ENCODE measurements at places on chromosomes 2 and 18. TPM values are rescaled to one million over a fixed set of nuclear protein-coding genes. Genes with fewer than 3 reads are reported as not detected.
A peak's percentile ranks its signal among the peaks of the same experiment; 100 is the strongest.

- DNase-seq = no peak
These were observed 21.5 kb upstream of the CAB39 start for GRCh38 chr2:230691005-230691647.

DNA sequence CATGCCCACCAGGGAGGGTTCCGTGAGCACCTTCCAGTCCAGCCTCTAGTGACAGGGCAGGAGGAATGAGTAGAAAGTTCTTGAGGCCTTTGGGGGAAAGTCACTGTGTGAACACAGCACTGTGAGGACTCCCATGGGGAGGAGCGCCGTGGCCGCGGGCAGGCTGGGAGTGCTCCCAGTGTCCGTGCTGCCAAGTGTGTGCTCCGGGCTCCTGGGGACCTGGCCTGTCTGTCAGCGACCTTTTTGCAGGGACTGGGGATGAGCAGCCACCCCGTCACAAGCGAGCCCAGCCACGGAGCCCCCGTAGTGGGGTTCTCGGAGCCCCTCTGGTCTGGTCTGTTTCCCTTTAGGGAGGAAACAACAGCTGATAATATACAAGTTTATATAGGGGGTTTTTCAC, 36.8 kb downstream of the PDIA6 start:
- no peak for DNase-seq

GRCh38 chr2:88060907-88061275, 5.3 kb upstream of the KRCC1 start:
- DNase-seq = no peak

- no peak for DNase-seq
These were observed 158.4 kb downstream of the MAP2 start for GRCh38 chr2:209582281-209582680.

Gene PLEKHH2
- 31.6 TPM for total RNA-seq

- DNase-seq = no peak
These were observed 526.7 kb downstream of the RIT2 start for GRCh38 chr18:42588786-42589185.

Gene FAM210A
- 9.1 TPM for total RNA-seq

DNA sequence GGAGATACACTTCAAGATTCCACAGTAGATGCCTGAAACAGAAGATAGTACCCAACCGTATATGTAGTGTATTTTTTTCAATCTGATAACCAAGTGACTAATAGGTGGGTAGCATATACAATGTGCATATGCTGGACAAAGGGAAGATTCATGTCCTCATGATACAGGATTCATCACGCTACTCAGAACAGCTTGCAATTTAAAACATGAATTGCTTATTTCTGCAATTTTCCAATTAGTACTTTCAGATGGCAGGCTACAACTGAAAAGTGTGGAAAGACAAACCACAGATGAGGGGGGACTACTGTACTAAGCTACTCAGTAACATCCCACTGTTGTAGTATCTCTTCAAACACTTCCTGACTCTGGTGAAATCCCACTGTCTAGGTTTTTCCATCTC, 3.7 kb downstream of the IER3IP1 start:
- no peak for DNase-seq

Gene STK11IP
- total RNA-seq = 49.3 TPM

- DNase-seq = no peak
These were observed 157.4 kb downstream of the TAF4B start for GRCh38 chr18:26383454-26384270.

Gene FIGN
- 0.53 TPM for total RNA-seq

GRCh38 chr2:44937688-44938240, 3.7 kb upstream of the SIX3 start:
- DNase-seq = peak; percentile 45

DNA sequence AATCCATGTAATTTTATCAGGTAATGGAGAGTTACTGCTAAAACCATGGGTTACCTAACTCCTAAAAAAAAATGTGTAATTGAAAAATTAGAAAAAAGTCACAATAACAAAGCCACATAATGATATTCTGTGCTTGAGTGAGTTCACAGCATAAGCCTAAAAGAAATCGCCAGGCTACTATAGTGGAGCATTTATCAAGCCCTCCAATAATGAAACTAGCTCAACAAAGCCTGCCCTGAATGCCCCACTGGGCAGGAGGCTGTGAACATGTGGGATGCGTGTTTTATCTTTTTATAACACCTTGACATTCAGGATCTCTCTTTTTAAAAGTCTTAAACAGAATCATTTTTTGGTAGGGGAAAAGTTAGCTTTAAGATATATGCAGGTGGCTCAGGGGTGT, 86.3 kb downstream of the KCTD18 start:
- no peak for DNase-seq

DNA sequence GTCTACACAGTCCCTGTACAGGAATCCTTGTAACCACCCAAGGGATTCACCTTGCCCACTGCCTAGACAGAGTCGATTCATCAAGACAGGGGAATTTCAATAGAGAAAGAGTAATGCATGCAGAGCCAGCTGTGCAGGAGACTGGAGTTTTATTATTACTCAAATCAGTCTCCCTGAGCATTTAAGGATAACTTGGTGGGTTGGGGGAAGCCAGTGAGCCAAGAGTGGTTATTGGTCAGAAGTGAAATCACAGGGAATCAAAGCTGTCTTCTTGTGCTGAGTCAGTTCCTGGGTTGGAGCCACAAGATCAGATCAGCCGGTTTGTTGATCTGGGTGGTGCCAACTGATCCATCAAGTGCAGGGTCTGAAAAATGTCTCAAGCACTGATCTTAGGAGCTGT, 17.8 kb upstream of the FAM98A start:
- no peak for DNase-seq

DNA sequence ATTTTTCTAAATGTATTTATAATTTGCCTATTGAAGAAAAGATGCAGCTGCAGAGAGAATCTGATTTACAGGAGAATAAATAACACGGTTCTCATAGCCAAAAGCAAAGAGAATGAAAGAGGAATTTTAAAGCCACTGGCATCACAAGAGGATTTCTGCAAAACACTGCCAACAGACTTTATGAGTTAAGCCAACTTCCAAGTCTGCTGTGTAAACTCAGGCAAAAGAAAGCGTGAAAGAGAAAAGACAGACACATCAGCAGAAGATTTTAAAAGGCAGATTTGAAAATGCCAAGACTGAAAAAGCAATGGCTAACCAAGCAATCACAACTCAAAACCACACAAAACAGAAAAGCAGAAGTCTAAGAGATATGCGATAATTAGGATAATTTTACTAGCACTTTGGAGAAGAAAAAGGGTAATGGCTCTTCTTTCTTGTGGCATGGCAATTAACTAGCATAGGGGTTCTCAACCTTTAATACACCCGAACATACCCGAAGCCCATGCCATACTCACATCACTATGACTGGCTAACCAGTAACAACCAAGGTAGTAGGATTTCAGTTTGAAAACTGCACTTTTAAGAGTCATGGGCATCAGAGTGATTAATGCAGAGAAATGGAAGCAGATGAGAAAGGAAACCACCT, 4.9 kb downstream of the DARS1 start:
- no peak for DNase-seq

DNA sequence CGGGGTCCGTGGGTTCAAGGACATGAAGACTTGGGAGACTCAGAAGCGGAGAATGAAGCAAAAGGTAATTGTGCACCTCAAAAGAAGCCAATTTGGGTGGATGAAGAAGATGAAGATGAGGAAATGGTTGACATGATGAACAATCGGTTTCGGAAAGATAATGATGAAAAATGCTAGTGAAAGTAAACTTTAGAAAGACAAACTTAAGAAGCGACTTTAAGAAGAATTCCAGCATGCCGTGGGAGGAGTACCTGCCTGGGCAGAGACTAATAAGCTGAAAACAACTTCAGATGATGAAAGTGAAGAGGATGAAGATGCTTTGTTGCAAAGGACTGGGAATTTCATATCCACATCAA, 43.5 kb downstream of the PSTPIP2 start:
- no peak for DNase-seq

DNA sequence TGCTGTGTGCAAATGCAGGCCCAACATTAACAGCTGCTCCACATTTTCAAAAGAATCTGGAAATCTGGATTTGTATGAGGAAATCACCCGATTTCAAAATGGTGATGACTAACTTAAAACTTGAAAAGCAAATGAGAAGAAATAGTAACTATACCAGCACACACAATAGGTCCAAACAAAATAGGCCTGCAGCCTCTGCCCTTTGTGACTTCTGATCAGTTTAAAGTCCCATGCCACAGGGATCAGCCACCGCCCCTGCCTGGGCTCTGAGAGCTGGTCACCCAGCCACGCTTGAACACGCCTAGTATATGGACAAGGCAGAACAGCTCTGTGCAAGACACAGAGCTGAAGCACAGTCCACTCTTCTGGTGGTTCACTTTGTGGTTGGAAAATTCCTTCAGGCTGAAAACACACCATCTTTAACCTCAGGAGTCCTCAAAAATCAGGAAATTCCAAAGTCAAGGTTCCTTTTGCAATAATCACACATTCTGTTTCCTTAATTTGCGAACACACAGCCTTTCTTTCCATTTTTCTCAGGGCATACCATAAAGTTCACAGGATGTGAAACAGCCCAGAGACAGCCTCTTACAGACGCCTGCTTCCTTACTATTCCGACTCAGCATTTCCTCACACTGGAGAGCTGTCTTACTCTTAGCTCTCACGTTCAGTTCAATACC, 150.1 kb upstream of the RIOK3 start:
- DNase-seq = no peak

DNA sequence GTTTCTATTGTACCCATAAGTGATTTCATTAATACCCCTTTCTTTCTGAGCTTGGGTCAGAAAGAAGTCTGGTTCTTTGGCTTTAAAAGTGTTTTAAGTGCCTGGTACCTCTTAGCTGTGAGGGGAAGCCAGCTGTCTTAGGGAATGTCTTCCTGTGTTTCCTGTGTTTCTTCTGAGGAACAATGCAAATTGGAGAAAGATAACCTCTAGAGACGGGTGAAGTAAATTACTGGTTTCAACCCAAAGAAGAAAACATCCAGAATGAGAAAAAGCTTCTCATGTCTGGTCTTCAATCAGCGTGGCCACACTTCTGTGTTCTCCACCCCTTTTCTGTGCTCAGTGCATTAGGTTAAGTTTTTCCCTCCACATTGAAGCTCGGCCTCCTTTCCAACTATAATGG, 10.2 kb upstream of the CHN1 start:
- no peak for DNase-seq

GRCh38 chr2:7427293-7428060, 510.3 kb downstream of the RNF144A start:
- DNase-seq = peak; percentile 53

- DNase-seq = no peak
These were observed 28.2 kb upstream of the NFATC1 start for GRCh38 chr18:79367480-79367879.

Gene SCYGR3
- not detected for total RNA-seq

- no peak for DNase-seq
These were observed 20.6 kb downstream of the MPPE1 start for GRCh38 chr18:11887328-11888128.

Gene CYTIP
- 182 TPM for total RNA-seq

DNA sequence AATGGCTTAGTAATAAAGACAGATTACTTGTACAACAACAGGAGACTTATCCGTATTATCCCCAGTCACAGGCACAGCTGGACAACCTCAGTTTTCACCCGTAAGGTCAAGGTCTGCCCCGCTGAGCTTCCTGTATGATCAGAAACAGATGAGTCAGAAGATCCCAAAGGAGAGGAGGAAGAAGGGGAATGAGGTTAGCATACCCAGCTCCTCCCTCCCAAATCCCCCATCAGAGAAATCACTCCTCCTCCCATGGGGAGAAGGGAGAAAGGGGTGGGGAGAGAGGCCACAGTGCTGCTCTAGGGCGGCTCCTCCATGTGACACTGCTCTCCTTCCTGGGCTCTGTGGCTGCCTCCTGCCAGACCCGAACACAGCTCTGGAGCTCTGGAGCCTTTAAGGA, 53.8 kb upstream of the SPTBN1 start:
- DNase-seq = no peak

Gene COLEC11
- total RNA-seq = 1.1 TPM

Gene ROCK1
- total RNA-seq = 111 TPM

DNA sequence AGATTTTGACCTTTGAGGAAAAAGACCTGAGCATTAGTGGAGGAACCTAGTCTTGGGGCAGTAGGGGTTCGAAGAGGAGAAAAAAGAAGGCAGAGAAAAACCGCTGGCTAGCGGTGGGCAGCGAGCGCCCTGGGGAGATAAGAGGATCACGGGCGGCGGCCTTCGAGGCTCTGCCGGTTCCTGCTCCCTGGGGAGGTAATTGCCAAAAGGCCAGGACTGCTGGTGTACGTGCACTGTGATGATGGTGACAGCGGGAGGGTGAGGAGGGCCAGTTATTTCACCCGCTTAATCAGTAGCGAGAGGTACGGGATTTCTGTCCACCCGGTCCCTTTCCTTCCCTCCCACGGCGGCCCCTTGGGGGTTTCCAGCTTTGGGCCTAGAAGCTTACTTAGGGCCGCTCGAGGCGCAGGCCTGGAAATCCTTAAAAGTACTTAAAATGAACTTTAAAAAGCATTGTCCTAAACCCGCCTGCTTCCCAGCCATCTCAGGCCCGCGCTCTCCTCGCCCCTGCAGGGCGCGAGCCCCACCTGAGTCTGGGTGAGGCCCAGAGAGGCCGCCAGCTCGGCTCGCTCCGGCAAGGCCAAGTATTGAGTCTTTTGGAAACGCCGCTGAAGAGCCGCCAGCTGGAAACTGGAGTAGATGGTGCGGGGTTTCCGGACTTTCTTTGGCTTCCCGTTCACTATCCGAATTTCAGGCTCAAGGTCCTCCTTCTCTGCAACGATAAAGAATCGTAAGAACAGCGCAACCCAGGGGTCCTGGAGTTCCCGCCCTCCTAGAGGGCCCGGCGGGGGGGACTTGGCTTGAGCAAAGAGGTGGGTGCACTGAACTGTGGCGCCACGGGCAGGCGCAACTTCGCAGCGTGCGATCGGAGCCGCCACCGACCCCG, 1.5 kb downstream of the DLX2 start:
- no peak for DNase-seq

DNA sequence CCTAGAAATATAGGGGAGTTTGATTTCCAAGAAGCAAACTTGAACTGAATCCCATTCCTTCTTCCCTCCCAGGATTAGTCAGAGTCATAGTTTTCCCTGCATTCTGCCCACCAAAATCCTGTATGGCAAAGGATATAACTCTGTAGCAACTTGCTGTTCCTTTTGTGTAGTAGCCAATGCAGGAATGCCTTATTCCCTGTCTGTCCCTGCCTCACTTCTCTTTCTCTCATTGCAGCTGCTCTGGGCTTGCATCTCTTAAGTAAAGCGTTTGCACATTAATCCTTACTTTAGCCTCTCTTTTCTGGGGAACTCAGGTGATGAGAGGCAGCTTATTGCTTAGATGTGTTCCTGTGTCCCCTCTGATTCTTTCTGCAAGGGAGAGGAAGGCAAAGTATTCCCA, 333.1 kb upstream of the VWC2L start:
- DNase-seq = no peak

Gene BUB1
- 5.8 TPM for total RNA-seq

GRCh38 chr2:127256381-127256780, 36.3 kb upstream of the CYP27C1 start:
- DNase-seq = no peak

DNA sequence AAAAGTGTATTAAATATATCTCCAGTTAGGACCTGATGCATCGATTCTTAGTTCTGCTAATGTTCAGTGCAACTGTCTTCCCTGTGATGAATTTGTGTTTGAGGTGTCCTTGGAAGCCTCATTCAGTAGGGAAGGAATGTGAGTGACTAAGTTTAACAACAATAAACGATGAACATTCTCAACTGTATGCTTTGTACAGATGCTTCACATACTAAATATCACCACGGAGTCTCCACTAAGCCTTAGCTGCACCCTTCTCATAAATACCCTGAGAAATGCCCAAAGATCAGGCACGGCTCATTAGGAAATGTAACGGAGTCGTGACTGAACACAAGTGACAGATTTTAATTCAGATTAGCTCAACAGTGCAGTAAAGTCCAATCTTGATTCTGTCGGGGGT, 24.4 kb upstream of the AGFG1 start:
- DNase-seq = no peak

- no peak for DNase-seq
These were observed 397.8 kb upstream of the CHST9 start for GRCh38 chr18:27582760-27583412.

Data from Peyer's patch (tissue), 4 donors.